Cerebellar nuclear complex (tissue), 1 donor: ENCODE measurements at places on chromosomes 16 and 17.

DNA sequence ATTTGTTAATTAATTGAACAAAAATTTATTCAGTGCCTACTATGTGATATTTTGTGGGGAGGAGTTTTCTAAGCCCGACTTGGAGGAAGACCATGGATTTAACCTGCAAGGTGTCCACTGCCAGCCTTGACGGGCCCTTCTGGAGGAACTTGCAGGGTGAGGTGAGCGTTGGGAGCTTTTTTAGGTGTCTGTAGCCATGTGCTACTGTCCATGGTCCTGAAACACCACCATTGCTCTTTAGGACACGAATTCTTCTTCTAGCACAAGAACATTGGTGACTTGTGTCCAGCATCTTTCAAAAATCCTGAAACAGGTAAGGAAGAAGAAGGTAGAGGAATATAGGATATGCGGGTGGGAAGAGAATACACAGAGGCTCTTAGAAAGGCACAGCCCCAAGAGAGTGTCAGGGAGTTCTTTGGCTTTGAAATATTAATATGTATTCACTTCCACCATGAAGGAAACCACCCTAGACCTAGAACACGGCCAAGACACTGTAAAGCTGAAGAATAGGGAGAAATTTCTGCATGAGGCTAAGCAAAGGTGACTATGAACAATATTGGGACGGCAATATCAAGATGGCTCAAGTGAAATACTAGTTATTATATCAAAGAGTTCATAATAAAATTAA is 27.9 kb upstream of the OR4D1 start:
- DNase-seq, result no peak

GRCh38 chr17:41772586-41773189 is 13.8 kb downstream of the JUP start:
- no peak for DNase-seq

DNA sequence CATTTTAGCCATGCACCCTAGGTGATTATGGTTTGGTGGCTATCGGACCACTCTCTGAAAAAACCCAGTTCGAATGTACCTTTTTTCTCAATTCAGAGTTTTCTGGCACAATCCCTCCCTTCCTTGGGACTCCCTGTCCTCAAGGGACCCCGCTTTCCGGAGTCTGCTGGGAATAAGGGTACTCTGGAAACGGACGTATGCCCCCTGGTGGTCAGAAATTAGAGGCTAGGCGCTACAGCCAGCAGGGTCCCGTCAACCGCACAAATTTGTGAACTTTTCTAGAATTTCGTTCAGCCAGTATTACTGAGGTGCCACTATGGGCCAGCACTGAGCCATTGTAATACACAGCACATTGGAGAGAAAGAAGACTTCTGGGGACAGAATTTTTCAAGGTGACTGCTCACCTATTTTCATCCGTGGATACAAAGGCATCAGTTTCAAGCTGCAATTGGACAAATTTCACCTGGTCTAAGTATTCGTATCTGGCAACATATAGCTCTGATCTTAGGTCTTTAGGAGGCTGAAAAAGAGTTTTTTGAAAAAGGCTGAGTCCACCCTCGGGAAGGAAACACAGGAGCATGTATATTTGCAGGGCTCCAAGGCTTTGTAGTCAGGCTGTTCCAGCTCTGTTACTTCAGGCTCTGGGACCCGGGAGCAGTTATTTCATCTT is 27.1 kb upstream of the CRYBA1 start:
- DNase-seq, result peak; percentile 55

DNA sequence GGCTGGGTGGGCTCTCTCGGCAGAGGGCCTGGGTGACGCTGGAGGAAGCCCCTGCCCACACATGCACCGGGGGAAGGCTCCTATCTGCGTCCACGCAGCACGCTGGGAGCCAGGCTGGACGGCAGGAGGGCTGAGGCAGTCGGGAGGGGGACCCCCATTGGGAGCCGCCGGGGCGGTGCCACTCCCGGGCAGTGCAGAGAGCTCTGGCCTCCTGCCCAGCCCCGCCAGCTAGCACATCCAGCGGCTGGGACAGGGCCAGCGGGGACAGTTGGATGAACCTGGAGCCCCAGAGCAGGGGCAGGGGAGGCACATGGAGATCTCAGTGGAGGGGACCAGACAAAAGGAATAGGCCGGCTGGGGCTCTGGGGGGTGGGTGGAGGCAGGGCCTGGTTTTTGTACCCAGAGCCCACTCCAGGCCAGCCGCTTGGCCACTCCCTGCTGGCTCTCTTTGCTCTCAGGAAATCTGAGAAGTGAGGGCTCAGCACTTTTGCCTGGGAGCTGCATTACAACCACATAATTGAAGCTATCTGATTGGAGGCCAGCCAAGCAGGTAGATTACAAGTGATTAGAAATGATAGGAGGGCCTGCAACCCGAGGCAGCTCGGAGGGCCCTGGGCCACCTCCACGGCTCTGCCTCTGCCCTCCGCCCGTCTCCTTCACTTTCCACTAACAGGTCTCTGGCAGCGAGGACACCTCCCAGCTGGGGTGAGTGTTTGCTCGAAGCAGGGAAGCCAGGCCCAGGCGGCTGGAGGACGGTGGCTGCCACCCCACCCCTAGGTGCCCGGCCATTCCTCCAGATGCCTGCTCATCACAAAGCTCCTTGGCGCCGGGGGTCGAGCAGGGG is 40.1 kb downstream of the ENGASE start:
- no peak for DNase-seq

DNA sequence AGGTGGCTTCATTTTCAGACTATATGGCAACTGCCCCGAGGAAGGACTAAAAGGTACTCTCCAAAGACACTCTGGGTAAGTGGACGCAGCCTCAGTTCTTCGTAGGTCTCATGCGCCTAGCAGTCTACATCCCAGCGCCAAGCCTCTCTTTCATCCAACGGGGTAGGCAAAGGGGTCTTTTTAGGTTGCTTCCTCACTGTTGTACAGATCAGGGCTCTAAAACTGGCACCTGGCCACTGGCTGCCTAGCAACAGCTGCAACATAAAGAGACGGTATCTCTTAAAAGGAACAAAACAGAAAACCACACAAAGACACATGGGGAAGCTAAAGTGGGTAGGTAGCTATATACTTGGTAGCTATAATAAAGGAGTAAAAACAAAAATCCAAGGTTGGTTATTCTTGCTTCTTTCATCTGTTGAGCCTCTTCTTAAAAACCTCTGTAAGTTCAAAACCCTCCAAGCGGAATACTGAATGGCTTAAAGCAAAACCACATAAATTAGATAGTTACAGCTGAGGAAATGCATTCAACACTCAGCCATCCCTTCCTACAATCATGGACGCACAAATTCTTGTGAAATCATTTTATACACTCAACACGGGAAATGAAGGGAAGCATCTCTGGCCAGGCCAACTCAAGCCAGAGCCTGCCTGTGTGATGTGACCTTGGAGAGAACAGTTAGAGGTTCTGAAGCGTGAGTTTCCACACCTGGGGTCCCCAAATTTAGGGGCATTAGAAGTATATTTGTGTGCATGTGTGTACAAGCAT is 22.7 kb downstream of the CYTH1 start:
- no peak for DNase-seq

GRCh38 chr16:68400924-68401460 is 47.3 kb downstream of the SMPD3 start:
- DNase-seq, result no peak

DNA sequence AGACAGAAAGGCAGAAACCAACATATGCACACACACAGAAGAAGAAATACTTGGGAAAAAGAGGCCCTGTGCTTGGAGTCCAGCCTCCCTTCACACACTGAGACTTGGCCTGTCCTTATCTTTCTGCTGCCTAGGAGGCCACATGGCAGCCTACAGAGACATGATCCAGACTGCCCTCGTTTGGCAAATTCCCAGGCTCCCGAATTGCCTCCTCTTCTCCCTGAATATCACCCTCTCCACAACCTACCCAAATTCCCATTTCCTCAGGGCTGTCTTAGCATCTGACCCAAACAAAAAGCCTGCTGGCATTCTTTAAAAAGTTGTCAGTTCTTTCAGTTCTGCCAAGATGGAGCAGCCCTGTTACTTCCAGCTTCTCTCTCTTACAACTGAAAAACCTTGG is 59.8 kb downstream of the DNAH17 start:
- DNase-seq, result no peak

- DNase-seq, result no peak
Observed at GRCh38 chr17:28777178-28777577, 33.4 kb downstream of the TRAF4 start.
